HCT116 (cell line): ENCODE measurements at places on chromosomes 5 and 9. TPM values are rescaled to one million over a fixed set of nuclear protein-coding genes. Genes with fewer than 3 reads are reported as not detected.

MELK gene
- 63.2 TPM for total RNA-seq

ENTPD8 gene
- total RNA-seq: 1.7 TPM

TAL2 gene
- not detected for total RNA-seq

NRG2 gene
- total RNA-seq: 0.91 TPM

CCDC69 gene
- 4.3 TPM for total RNA-seq

ANXA2R gene
- total RNA-seq: 0.37 TPM

SLF1 gene
- total RNA-seq: 10.4 TPM

BAAT gene
- total RNA-seq: 0.25 TPM

GRXCR2 gene
- not detected for total RNA-seq

CCDC187 gene
- 4.6 TPM for total RNA-seq

GABRA6 gene
- not detected for total RNA-seq

QRFP gene
- total RNA-seq: not detected

ANKDD1B gene
- total RNA-seq: 0.84 TPM

MAP1B gene
- total RNA-seq: 8.9 TPM

NEUROG1 gene
- not detected for total RNA-seq

ENHO gene
- 6.1 TPM for total RNA-seq

CNTFR gene
- total RNA-seq: not detected

STKLD1 gene
- total RNA-seq: 0.37 TPM
